ENCODE measurements at places on chromosomes 6 and 20. TPM values are rescaled to one million over a fixed set of nuclear protein-coding genes. Genes with fewer than 3 reads are reported as not detected.

The PRPH2 gene
- 5.7 TPM for total RNA-seq

The FKBP1C gene
- total RNA-seq, result not detected

The SPEF1 gene
- total RNA-seq, result not detected

The GRIK2 gene
- 3.7 TPM for total RNA-seq

The PCSK2 gene
- total RNA-seq, result 0.52 TPM

The RSPO4 gene
- not detected for total RNA-seq

The MCCD1 gene
- not detected for total RNA-seq

The FHL5 gene
- 2.1 TPM for total RNA-seq

The MCHR2 gene
- total RNA-seq, result not detected

The HLA-DQB2 gene
- not detected for total RNA-seq
